ENCODE measurements at places on chromosomes 12 and 14.

DNA sequence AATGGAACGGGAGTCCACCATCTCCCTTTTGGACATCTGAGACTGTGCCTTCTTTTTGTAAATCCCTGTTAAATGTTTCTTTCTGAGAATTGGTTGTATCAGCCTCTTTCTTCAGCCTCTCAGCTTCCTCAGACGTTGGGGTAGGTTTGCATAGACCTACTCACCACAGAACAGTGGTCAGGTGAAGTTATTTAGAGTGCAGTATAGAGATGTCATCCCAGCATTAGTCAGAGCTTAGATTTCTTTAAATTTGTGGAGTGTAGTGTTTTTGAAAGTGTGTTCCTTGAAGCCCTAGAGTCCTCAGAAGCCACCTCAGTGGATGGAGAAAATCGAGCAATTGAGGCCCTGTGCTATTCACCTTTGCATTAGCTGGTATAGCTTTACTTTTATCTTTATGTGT, 8.9 kb upstream of the EEA1 start:
- no peak for DNase-seq

- no peak for DNase-seq
Observed at GRCh38 chr12:389142-390096, at the start of gene KDM5A. Gene KDM5A, minus strand, starts transcription at chr12:389320. Its CDS starts 229 bp downstream, at chr12:389091.

GRCh38 chr12:115060477-115061168, 376.6 kb upstream of the TBX3 start:
- no peak for DNase-seq

GRCh38 chr12:116389990-116390389, 112.5 kb upstream of the MED13L start:
- DNase-seq: no peak

DNA sequence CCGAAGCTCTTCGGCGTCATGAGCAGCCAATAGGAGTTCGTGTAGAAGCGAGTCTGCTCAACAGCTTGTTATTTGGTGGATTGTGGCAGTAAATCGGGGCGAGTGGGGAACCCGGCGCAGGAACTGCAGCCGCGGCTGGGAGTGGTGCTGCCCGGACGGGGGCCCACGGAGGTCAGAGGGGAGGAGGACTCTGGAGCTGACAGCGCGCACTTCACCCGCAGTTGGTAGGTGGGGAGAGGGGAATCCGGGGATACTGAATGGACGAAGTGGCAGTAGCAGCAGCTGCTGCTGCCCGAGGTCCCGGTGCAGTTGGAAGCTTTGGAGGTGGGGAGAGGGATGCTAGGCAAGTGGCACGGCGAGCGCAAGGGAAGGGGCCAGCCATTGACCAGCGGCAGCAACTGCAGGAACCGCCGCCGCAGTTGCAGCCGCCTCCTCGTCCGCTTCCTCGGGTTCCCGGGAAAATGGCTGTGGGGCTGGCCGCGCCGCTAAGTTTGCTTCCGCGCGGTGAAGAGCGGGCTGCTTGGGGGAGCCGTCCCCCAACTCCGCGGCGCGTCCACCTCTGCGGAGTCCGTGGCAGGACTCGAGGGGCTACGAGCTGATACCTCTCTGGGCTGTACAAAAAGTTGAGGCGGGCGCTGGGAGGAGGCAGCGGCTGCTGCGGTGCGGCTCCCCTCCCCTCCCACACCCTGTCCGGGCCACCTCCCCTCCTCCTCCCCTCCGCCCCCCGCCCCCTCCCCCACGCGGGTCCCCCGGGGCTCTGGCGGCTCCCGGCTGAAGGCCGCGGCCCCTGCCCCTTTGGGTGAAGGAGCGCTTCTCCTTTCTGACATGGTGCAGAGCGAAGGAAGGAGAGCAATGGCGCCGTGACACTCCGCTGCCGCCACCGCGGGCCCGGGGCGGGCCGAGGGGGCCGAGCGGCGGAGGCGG, at the start of gene ARID4A:
Gene ARID4A, plus strand, starts transcription at position 79 of the 924 bp plus-strand sequence. CDS start 1,300 bp downstream, outside the sequence.
- DNase-seq: peak; percentile 68

- no peak for DNase-seq
Observed at GRCh38 chr12:64083285-64084210, 138.5 kb downstream of the KICS2 start.

GRCh38 chr14:73663548-73664212, 18.9 kb downstream of the DNAL1 start:
- no peak for DNase-seq

DNA sequence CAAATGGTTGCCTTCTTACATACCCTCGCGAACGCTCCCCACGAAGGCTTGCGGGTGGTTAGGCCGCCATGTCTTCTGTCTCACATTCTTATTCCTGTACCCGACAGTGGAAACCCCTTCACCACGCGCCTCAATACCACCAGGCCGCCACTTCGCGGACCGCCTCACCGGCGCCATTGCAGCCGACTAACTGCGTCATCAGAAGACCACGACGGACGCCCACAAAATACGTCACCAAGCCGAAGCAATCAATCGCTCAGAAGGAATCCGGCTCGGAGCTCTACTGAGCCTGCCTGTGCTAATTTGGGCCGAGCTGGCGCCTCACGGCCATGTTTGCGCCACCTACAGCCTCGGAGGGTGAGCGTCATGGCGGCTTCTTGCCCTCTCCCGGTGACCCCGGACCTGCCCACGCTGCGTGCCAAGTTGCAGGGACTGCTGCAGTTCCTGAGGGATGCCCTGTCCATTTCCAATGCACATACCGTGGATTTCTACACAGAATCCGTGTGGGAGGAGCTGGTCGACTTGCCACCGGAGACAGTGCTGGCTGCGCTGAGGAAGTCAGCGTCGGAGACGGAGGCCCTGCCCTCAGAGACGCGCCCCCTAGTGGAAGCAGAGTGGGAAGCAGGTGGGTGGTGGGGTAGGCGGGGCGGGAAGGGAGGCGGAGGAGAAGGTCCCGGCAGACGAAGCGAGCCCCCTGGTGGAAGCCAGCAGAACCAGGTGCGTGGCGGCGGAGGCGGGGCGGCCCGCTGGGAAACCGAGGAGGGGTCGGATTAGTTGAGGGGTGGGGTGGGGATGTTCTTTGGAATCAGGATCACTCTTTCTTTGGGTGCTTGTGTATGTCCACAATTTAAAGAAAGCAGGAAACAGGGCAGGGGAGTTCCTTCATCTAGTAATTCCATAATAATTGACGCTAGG, at the start of the genes CCDC59 and METTL25:
Gene CCDC59, minus strand, starts transcription at position 188 of the 915 bp plus-strand sequence. Its CDS starts 11 bp downstream, at position 177.
Gene METTL25, plus strand, starts transcription at position 330 of the 915 bp plus-strand sequence. Its CDS starts 37 bp downstream, at position 367.
- peak; percentile 98 for DNase-seq

GRCh38 chr12:41683023-41683422, 461.7 kb downstream of the GXYLT1 start:
- no peak for DNase-seq

GRCh38 chr12:99917711-99918402, 66.9 kb downstream of the ANKS1B start:
- no peak for DNase-seq

DNA sequence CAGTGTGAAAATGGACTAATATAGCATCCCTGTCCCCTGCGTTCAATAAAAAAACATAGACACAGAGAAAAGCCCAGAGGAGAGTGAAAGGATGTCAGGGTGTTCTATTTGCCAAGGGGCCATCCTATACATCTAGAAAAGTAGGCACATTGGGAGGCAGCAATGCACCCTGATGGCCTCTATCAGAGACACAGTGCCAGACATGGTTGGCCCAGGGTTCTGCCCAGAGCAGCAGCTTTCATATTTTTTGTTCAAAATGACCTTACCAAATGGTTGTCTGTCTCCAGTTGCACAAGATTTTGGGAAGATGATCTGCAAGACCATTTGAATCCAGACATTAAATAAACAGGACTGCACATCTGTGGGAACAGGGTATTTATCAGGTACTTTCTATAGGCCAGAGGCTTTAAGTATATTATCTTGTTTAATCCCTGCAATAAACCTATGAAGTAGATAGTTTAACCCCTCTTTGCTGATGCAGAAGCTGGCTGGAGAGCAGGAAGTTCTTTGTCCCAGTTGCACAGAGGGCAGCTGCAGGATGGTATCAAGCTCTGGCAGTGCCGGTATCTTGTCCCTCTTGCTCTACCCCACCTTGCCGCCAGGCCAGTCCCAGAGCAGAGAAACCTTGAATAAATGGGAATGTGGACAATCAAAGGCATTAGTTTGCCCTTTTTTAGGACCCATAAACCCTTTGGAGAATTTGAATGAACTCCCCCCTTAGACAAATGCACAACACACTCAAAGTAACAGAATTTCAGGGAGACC, 171.8 kb upstream of the PWP1 start:
- no peak for DNase-seq

DNA sequence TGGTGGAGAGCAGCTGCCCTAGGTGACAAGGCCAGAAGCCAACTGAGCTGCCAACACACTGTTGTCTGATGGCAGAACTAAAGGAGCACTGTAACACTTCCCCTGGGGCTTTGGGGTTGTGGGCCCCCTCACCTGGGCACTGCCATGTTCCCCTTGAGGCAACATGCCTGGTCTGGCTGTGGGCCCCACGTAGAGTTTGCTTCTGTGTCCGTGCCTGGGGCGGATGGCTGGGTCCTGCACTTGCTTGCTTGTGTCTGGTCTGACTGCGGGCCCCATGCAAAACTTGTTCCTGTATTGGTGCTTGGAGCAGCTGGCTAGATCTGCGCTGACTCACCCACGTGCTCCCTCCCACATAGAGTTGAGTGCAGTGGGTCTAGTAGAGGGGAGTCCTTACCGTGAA, 78.4 kb downstream of the MNAT1 start:
- DNase-seq: no peak

DNA sequence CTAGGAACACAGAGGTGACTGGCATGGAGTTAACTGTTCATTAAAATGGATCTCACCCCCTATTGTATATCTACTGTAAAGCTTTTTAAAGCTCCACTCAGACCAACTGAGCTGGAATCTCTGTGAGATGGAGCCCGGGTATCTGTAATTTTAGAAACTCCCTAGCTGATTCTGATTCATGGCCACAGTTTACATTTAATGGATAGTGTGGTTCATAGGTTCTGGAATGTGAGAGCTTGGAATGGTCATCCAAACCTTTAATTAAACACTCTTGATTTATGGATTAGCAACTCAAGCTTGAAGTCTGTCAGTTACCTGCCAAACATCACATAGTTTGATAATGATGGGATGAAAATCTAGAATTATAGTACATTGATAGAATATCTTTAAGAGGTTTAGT, 183.8 kb downstream of the SLC25A21 start:
- no peak for DNase-seq

DNA sequence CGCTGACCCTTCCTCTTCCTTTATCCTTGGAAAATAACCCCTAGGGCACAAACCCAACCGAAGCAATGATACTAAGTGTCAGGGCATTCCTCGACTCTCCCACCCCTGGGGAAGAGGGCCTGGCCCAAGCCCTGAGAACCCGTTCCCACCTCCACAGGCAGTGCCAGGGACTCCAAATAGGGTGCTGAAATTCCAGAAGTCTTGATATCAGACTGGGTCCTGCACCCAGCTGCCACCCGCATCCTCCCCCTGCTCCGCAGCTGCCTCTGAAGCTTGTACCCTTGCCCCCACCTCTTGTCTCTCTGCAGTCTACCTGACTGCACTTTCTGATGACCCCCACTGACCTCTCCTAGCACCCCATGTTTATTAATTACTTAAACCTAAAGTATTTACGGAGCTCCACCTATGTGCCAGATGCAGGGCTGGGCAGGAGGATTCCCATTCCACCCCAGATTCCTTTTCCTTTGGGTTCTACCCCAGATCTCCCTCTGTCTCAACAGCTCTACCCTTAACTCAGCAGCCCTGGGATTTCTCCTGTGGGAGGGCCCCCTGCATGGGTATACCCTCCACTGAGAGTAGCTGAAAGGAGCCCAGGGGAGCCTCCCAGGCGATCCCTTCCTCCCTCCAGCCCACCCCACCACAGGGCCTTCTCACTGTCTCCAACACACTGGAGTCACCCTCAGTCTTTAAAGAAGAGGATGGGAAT, 4.1 kb upstream of the KRT18 start:
- DNase-seq: no peak
